ENCODE measurements at places on chromosomes 16 and 17. TPM values are rescaled to one million over a fixed set of nuclear protein-coding genes. Genes with fewer than 3 reads are reported as not detected.
A peak's percentile ranks its signal among the peaks of the same experiment; 100 is the strongest.

GRCh38 chr17:44780161-44780560 lies 21.4 kb downstream of the ADAM11 start:
- no peak for DNase-seq

DNA sequence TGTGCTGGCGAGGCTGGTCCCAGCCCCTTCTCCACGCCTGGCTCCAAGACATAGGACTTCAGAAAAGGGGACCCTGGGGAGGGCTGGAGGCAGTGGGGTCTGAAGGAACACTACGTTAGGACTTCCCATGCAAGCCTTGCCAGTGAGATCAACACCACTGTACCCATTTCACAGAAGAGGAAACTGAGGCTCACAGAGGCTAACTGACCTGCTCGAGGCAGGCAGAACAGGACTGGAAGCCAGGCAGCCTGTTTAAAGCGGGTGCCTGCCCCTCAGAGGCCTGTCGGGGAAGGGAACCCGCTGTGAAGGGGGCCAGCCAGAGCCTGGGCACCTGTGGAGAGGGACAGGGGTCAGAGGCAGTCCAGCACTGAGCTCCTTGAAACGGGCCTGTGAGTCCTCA lies 32.3 kb downstream of the PEMT start:
- DNase-seq = no peak

DNA sequence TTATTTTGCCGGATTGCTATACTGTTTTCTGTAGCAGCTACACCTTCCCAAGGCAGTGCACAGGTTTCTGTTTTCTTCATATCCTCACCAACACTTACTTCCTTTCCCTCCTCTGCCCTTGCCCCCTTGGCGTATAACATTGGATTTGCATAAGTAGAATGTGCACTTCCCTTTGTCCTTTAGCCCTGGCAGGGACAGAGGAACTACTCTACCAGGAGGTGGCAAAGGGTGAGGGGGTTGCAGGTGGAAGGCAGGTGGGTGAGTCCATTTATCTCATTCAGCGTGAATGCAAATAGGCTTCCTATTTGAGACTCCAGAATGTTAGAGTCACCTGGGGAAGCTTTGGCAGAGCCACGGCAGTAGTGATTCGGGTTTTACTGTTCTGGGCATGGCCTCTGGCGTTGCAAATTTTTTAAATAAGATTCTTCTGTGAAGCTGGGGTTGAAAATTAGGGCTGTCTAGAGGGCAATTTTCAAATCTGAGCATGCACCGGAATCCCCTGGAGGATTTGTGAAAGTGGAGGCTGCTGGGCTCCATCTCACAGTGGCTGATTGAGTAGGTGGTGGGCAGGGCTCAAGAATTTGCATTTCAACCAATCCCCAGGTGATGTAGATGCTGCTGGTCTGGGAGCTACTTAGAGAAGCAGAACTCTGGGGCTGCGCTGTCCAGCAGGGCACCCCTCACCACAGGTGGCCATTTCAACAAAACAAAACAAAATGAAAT lies 84.7 kb downstream of the PLCG2 start:
- DNase-seq = no peak

PIK3R5 gene
- 2.7 TPM for total RNA-seq

DNA sequence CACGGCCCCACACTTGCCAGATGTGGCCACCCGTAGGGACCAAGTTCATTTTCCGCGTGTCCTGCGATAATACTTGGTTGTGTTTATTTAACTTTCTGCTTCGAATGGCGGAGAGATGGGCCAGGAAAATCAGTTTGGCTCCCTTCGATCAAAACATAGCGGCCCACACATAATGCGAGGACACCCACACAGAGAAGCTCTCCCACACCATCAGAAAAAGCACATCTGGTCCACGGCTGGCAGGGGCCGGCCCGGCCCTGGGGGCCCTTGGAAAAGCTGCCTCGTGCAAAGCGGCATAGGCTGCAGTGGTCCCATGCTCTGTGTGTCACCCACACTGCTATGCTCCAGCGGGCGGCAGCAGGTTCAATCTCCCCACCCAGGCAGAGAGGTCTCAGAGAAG lies 46.9 kb downstream of the ZNF423 start:
- no peak for DNase-seq

GRCh38 chr17:37138571-37139120 lies 189.9 kb downstream of the AATF start:
- DNase-seq = no peak

GRCh38 chr16:86303787-86304678 lies 206.3 kb upstream of the FOXF1 start:
- peak; percentile 67 for DNase-seq

PRKAR1A gene
- total RNA-seq = 545 TPM

DNA sequence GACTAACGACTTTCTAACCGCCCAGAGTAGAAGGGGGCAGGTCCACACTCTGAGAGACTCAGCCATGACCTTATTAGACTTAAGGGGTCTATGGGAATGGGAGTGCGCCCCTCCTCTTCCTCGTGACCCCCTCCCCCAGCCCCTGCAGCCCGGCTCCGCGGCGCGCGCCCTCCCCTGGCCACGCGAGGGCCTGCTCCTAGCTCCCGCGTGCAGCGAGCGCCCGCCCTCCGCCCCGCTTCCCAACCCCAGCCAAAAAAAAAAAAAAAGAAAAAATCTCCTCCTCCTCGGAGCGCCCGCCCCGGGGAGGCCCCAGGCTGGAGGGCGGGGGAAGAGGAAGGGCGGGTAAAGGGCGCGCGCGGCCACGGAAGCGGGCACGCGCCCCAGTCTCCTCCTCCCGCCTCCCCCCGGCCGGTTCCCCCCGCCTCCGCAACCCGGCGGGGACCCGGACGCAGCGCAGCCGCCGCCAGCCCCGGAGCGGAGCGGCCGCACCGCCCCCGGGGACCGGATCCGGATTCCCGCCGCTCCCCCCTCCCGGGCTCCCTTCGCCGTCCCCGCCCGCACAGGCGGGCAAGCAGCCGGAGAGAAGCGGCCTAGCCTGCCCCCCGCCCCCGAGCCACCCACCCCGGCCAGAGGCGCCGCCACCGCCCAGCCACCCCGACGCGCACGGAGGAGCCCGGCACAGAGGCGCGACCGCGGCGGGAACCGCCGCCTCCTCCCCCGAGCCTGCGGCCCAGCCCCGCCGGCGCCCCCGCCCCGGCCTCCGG lies 949 bp downstream of the UBTF start:
- DNase-seq = peak; percentile 89

NPIPB2 gene
- 6.2 TPM for total RNA-seq

DNA sequence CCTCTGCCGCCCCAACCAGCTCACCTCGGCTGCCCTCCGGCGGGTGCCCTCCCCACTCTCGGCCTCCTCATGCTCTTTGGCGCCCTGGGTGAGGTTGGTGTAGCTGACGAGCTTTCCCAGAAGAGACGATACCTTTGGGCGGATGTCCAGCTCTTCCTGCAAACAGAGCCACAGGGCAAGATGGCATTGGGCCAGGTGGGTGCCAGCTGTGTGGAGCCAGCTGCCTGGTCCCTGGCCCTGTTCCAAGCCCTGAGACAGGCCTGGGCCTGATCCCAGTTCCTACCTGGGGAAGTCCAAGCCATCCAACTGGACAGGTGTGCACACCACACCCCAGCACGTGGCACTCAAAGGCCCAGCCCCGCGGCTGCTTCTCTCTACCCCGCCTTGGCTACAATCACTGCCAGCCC lies 6.9 kb downstream of the SLC12A4 start:
- DNase-seq = no peak

FTSJ3 gene
- 41.9 TPM for total RNA-seq

ABI3 gene
- 7.4 TPM for total RNA-seq

DNA sequence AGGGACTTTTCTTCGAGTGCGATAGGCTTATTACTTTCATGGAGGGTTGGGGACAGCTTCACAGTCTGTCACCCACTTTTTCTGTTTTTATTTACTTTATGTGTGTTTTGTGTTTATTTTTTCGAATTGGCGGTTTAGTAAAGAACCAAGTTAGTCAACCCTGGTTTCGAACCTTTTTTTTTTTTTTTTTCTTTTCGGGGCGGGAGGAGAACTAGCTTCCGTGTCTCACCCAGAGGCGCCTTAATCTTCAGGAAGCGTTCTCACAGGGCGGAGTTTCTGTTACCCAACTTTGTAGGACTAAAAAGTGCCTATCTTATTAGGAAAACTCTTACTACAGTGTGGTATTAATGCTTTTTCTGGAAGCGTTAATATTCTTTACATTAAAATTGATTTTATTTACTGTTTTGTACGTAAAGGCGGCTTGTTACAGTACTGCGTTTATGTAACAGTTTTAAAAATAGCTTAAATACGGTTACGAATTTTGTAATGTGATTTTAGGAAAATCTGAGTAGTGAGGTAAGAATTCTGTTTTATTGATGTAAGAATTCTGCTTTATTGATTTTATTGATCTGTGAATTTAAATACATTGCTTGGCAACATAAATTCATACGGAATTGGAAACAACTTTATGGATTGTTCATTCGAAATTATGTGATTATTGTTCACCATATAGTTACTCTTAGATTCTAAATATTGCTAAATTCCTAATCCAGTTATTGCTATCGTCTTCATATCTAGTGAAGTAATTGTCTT lies 885 bp downstream of the ZNF207 start:
- DNase-seq = peak; percentile 33

Measured in right cardiac atrium (tissue), 5 donors.